T-cell (primary cell): ENCODE measurements at places on chromosomes 5 and 9. TPM values are rescaled to one million over a fixed set of nuclear protein-coding genes. Genes with fewer than 3 reads are reported as not detected.
A peak's percentile ranks its signal among the peaks of the same experiment; 100 is the strongest.

Gene MACIR
- total RNA-seq = 3.8 TPM

GRCh38 chr5:51371052-51371451 lies 12.2 kb upstream of the ISL1 start:
- H3K4me1 ChIP-seq = no peaks in the 10 kb centered on the region
- no peak overlapping the region for H3K27ac ChIP-seq
- no peaks in the 10 kb centered on the region for H3K36me3 ChIP-seq
- H3K4me3 ChIP-seq = no peak overlapping the region

GRCh38 chr9:135504262-135505243 lies 4.1 kb downstream of the MRPS2 start:
- H3K36me3 ChIP-seq = peaks cover 15% of the 10 kb centered on the region
- DNase-seq = peak; percentile 42
- H3K27me3 ChIP-seq = no peaks in the 10 kb centered on the region
- H3K27ac ChIP-seq = no peak overlapping the region
- H3K4me3 ChIP-seq = no peak overlapping the region

- H3K4me1 ChIP-seq = peaks cover 9% of the 10 kb centered on the region
- peaks cover 3% of the 10 kb centered on the region for H3K36me3 ChIP-seq
- no peak for DNase-seq
Observed at GRCh38 chr9:132905726-132906125, 27.0 kb downstream of the SPACA9 start.

- no peak overlapping the region for H3K4me3 ChIP-seq
- H3K27ac ChIP-seq = no peak overlapping the region
- DNase-seq = no peak
- H3K36me3 ChIP-seq = no peaks in the 10 kb centered on the region
Observed at GRCh38 chr9:135661816-135662560, 1.1 kb upstream of the LCN9 start.

- no peaks in the 10 kb centered on the region for H3K36me3 ChIP-seq
- H3K27me3 ChIP-seq = no peaks in the 10 kb centered on the region
- no peak overlapping the region for H3K27ac ChIP-seq
- H3K4me3 ChIP-seq = no peak overlapping the region
- DNase-seq = no peak
Observed at GRCh38 chr5:6291961-6292360, 86.4 kb downstream of the MED10 start.
